ENCODE measurements at places on chromosomes 2 and 18.

DNA sequence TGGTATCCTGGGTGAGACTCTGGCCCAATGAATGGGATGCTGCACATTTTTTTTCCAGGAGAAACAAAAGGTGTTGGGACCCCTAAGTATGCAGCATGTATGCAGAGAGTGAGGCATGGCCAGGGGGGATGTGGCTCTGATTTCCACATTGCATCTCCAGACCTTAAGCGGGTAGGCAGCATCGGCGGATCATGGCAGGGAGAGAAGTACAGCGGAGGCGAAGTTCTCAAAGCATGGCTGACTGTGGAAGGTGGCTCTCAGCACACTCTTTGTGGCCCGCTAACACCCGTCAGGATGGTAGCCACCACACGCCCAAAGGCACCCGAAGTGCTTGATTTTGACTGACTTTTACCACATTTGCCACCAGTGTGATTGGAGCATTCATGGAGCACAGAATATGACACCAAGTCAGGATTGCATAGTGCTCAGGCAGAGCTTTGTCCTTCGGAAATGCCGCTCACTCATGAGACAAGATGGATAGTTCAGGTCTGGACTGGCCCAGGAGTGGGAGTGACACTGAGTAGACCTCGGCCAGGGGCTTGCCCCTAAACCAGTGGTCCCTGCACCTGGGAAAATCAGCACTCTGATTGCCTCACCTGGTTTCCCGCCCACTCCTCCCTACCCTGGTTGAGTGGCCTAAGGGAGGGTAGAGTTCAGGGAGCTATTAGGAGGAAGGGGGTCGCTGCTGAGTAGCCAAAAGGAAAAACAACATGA is 14.2 kb downstream of the INPP4A start:
- no peak for DNase-seq

DNA sequence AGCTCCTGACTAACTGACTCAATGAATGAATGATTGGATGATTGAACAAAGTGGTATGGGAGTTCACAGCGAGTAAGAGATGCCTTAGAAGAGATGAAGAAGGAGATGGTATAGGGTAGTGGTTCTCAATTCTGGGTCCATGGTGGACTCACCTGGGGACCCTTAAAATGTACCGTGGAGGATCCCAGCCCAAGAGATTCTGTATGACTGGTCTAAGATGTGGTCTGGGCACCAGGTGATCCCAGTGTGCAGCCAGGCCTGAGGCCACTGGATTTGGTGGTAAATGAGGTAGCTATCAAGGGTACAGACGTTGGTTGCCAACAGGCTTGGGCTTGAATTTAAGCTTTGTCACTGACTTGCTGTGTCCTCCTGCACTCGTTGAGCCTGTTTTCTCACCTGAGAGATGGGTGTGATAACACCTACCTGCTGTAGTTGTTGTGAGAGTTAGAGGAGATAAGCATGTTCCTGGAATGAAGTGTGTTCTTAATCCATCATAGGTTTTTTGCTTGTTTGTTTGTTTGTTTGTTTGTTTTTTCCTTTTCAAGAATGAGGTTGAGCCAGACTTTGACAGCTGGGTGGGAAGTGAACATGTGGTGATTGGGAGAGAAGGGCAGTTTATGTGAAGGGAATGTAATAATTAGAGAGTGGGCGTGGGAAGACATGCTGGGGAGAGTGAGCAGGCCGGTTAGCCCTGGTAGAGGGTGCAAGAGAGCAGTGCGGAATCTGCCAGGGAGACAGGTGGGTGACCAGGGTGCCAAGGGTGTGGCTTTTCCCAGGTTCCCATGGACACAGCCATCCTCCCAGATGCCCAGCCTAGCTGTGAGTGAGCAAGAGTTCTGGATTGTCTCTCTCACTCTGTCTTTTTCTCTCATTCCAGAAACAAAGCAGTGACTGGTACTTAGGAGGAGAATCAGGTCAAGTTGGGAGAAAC is 31.4 kb upstream of the IL1B start:
- no peak for DNase-seq

GRCh38 chr2:36172824-36173223 is 182.8 kb upstream of the CRIM1 start:
- no peak for DNase-seq

DNA sequence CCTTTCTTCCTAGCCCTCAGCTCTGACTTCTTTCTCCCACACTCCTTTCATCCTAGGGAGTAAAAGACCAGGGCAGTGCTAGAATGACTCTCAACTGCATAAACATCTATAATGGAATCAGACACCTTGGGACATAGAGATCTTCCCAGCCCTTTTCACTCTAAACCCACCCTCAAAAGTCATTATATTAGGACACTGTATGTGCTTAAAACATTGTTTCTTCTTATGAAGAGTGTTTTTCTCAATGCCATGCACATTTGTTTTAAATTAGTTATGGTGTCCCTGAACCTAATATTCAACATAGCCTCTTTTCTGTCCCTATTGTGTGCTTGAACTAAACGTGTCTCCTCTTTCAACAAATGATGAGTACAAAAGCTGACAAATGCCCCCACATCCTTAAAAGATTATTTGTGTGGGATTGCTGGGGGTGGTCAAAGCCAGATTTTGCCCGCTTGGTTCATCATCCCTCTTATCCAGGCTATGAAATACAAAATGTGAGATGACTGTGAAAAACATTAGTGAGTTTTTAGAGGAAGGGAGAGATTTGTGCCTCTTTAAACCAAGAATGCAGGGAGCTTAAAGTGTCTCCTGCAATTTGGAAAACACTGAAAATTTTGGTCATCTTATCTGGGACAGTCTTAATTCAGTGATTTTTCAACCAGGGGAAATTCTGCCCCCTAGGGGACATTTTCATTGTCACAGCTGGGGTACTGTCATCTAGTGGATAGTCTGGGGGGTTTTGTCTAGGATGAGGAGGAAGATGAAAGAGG is 29.0 kb downstream of the SERPINB5 start:
- peak; percentile 50 for DNase-seq

- DNase-seq: no peak
Observed at GRCh38 chr2:106642679-106643078, 155.5 kb downstream of the CD8B2 start.

DNA sequence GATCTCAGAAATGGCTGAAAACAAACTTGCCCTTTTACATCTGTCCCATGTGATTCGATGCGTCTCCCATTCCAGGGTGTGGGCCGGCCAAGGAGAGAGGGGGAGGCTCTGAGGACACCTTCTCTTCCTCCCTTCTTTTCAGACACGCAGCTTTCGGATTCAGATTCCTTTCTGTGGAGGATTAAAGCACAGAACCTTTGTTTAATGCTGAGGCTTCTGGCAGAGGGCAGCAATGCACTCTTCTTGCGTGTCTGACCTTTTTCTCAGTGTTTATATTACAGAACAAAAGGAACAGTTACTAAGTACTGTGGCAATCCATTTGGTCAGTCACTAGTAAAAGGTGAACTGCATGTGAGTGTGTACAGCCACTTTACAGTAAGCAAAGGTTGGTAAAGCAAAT is 268.9 kb upstream of the CCDC68 start:
- peak; percentile 26 for DNase-seq

- no peak for DNase-seq
Observed at GRCh38 chr18:5890331-5891183, 4.8 kb downstream of the TMEM200C start.

DNA sequence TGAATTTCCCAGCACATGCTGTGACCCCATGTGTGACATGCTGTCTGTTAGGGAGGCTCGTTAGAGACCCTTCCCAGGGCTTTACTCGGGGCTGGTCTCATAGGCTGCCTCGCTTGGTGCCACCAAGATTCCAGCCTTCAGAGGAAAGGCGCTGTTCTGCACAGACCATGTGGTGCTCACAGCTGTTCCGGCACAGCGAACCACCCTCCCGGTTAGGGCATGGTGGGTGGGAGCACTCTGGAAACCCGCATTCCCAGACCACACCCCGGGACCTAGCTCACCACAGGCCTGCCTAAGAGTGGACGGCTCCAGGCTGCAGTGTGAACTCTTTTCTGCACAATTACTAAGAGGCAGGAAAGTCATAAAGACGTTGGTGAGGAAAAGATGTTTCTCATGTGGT is 112.0 kb downstream of the MBP start:
- no peak for DNase-seq

GRCh38 chr18:79445696-79446561 is 50.2 kb downstream of the NFATC1 start:
- no peak for DNase-seq

DNA sequence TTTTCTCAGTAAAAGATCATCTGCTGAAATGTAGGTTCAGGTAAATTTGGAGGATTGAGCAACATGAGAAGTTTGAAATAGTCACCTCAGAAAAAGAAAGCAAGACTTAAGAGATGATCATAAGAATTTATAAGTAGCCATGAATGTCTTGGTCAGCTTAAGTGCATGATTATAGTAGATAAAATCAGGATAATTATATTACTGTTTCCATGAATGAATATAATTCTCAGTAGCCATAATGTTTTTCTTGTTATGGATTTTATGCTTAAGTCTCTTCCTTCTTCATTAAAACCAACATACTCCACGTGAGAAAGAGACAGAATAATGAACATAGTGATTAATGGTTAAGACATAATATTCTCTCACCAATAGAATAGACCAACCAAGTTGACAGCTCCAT is 223.7 kb downstream of the EXOC6B start:
- DNase-seq: no peak

DNA sequence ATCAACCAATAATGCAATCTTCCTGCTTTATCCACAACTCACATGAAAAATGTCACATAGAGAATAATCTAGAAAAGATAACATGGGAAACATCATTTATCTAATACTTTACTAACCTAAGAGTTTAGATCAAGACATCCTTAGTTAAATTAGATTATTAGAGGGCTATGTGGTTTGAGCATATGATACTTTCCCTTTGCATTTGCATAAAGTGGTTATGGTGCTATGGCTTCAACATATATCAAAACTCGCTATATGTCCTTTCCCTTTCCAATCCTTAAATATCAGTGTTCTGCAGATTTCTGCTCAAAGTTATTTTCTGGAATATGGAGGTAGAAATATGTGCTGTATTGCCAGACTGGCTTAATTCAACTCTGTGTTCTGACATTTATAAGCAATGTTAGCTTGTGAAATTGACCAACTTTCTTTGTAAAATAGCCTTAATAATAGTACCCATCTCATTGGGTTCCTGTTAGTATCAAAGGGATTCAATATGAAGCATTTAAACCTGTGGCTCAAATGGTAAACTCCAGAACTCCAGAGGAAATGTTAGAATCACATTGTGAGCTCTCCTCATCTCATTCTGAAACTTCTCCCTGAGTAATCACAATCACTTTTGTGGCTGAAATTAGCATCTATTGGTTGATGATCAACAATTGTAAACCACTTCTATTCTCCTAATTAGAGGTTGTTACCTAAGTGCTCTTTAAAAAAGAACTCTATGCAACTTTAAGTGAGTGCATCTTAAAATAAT is 1089.9 kb upstream of the SLC39A10 start:
- no peak for DNase-seq

DNA sequence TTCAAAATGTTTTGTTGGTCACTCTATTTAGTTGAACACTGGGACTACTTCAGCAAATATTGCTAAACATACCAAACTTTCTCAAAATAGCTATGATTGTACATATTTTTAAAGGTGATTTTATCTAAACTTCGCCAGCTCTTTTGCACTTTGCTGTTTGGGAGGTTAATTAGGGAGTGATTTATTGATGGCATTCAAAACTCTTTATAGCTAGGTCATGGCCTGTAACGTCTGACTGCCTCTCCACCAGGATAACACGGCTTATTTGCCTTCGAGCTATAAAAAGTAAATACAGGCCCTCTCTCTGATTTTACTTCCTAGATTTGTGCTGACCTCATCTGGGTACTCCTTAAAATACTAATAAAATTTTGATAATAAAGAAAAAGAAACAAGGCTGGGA is 931.9 kb downstream of the DCDC2C start:
- DNase-seq: no peak

DNA sequence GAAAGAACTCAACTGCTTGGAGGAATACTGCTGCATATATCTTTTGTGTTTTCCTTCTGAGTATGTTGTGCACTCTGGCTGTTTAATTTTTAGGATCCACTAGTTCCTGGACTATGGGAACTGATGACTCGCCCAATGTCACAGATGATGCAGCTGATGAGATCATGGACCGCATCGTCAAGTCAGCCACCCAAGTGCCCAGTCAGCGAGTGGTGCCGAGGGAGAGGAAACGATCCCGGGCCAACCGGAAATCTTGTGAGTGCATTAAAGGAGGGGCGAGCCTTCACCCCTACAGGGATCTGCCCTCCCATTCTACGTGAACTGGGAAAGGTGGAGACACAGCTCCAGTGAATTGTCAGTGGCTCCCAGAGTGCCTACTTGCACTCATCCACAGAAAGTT is 59.6 kb downstream of the TPGS2 start:
- DNase-seq: no peak

DNA sequence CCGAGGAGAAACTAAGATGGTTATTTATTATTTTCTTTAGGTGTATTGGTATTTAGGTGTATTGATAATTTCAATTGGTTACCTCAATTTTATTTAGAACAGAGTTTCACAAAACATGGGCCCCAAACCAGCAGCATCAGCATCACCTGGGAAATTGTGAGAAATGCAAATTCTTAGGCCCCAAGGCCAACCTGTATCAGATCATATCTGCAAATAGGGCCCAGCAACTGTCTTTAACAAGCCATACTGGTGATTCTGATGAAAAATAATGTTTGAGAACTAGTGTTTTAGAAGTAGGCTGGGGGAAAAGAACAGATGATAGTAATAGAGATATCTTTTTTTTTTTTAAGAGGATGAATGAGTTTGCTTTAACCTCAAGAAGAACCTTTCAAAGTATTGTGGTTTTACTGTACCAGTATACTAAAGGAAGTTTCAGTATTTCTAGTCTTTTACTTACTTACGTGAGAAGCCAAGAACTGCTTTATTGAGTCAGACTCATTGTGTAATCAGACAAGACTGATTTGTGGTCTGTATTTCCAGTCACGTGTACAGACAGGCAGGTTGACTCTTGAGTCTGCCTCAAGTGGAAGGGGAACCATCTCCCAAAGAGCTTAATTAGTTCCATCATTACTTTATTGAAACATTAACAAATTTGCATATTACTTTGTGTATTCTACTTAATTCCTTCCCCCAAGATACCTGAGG is 60.4 kb upstream of the GAREM1 start:
- no peak for DNase-seq

GRCh38 chr2:26472821-26473655 is 4.9 kb downstream of the OTOF start:
- no peak for DNase-seq

GRCh38 chr2:17302281-17302680 is 216.0 kb downstream of the RAD51AP2 start:
- no peak for DNase-seq
